Activated CD4-positive, alpha-beta memory T cell treated with anti-CD3 and anti-CD28 coated beads for 36 hours (primary cell): ENCODE measurements at places on chromosomes 13 and 19. TPM values are rescaled to one million over a fixed set of nuclear protein-coding genes. Genes with fewer than 3 reads are reported as not detected.

- peaks cover 30% of the 10 kb centered on the region for H3K4me1 ChIP-seq
- peak overlapping the region; percentile 72 for H3K4me3 ChIP-seq
- H3K27ac ChIP-seq: peak overlapping the region; percentile 64
These were observed 1.3 kb downstream of the BICRA start for GRCh38 chr19:47609906-47610894.

CLEC4G gene
- not detected for total RNA-seq

RXFP2 gene
- not detected for total RNA-seq

GRCh38 chr13:36357692-36358091 is 11.5 kb upstream of the SPART start:
- DNase-seq: no peak
- no peaks in the 10 kb centered on the region for H3K4me1 ChIP-seq
- no peaks in the 10 kb centered on the region for H3K36me3 ChIP-seq
- no peak overlapping the region for H3K4me3 ChIP-seq
- H3K27ac ChIP-seq: no peak overlapping the region
- peaks cover 2% of the 10 kb centered on the region for H3K27me3 ChIP-seq

DNA sequence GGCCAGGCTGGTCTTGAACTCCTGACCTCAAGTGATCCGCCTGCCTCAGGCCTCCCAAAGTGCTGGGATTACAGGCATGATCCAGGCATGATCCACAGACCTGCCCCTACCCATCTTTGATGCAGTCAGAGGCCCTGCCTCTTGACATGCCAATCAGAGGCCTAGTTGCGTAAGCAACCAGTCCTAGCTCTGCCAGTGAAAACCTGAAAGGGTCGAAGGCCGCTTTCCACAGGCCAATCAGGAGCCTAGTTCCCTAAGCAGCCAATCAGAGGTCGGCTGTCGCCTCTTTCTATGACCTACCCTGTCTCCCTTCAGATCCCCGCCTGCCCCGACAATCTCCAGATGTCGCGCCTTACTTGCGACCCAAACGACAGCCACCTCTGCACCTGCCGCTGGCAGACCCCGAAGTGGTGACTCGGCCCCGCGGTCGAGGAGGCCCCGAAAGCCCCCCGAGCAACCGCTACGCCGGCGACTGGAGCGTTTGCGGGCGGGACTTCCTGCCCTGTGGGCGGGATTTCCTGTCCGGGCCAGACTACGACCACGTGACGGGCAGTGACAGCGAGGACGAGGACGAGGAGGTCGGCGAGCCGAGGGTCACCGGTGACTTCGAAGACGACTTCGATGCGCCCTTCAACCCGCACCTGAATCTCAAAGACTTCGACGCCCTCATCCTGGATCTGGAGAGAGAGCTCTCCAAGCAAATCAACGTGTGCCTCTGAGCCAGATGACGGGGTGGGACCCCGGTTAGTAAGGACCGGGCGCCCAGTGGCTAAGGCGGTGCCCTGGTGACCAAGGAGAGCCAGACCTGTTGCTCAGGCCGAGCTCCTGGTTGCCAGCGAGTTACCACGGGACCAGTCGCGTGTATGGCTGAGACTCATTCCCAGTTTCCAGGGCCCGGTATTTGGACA is 6.3 kb downstream of the SYDE1 start:
- no peak overlapping the region for H3K27ac ChIP-seq
- no peak overlapping the region for H3K4me3 ChIP-seq
- no peak for DNase-seq
- peaks cover 1% of the 10 kb centered on the region for H3K27me3 ChIP-seq

ZNF540 gene
- total RNA-seq: 0.86 TPM

DNA sequence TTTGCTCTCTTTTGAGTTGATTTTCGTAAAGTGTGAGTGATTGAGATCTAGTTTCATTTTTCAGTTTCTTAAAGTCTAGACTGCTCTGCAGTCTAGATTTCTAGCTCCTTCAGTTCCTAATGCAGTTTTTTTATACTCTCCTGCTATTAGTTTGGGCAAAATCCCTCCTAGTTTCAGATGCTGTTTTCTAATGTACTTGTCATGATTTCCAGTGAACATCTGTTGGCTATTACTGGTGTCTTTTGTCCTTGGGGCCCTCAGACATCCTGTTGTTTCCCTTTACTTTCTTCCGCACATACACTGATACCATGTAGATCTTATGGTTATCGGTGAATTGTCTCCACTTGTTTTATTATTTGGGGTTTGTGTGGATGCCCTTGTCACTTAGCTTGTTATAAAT is 292.1 kb downstream of the TDRD3 start:
- no peaks in the 10 kb centered on the region for H3K36me3 ChIP-seq
- no peak overlapping the region for H3K27ac ChIP-seq
- no peak overlapping the region for H3K4me3 ChIP-seq
- H3K4me1 ChIP-seq: peaks cover 1% of the 10 kb centered on the region

- no peaks in the 10 kb centered on the region for H3K4me1 ChIP-seq
- DNase-seq: no peak
- H3K4me3 ChIP-seq: no peak overlapping the region
- no peaks in the 10 kb centered on the region for H3K36me3 ChIP-seq
- H3K27me3 ChIP-seq: peaks cover 5% of the 10 kb centered on the region
- no peak overlapping the region for H3K27ac ChIP-seq
These were observed 386.3 kb downstream of the KCTD12 start for GRCh38 chr13:76499891-76500290.

ZNF780A gene
- 17.3 TPM for total RNA-seq

NTF4 gene
- not detected for total RNA-seq

- no peaks in the 10 kb centered on the region for H3K4me1 ChIP-seq
- no peak overlapping the region for H3K27ac ChIP-seq
- no peak for DNase-seq
- no peaks in the 10 kb centered on the region for H3K27me3 ChIP-seq
These were observed 1.3 kb downstream of the PRR22 start for GRCh38 chr19:5782945-5783919.

- peaks cover 2% of the 10 kb centered on the region for H3K4me1 ChIP-seq
- H3K4me3 ChIP-seq: no peak overlapping the region
- no peak for DNase-seq
- H3K27ac ChIP-seq: no peak overlapping the region
- peaks cover 45% of the 10 kb centered on the region for H3K27me3 ChIP-seq
These were observed 9.5 kb downstream of the GPR32 start for GRCh38 chr19:50779504-50780457.

SIGLEC14 gene
- total RNA-seq: not detected

CGB3 gene
- total RNA-seq: not detected

ZGLP1 gene
- total RNA-seq: 2.0 TPM

GRCh38 chr13:87331178-87331577 is 340.0 kb upstream of the SLITRK5 start:
- DNase-seq: no peak
- no peak overlapping the region for H3K4me3 ChIP-seq
- H3K36me3 ChIP-seq: no peaks in the 10 kb centered on the region
- no peaks in the 10 kb centered on the region for H3K4me1 ChIP-seq
- H3K27ac ChIP-seq: no peak overlapping the region
- H3K27me3 ChIP-seq: no peaks in the 10 kb centered on the region

- no peak for DNase-seq
- H3K27ac ChIP-seq: no peak overlapping the region
- peaks cover 20% of the 10 kb centered on the region for H3K4me1 ChIP-seq
These were observed 1.7 kb downstream of the MAP3K10 start for GRCh38 chr19:40192758-40193586.

DNA sequence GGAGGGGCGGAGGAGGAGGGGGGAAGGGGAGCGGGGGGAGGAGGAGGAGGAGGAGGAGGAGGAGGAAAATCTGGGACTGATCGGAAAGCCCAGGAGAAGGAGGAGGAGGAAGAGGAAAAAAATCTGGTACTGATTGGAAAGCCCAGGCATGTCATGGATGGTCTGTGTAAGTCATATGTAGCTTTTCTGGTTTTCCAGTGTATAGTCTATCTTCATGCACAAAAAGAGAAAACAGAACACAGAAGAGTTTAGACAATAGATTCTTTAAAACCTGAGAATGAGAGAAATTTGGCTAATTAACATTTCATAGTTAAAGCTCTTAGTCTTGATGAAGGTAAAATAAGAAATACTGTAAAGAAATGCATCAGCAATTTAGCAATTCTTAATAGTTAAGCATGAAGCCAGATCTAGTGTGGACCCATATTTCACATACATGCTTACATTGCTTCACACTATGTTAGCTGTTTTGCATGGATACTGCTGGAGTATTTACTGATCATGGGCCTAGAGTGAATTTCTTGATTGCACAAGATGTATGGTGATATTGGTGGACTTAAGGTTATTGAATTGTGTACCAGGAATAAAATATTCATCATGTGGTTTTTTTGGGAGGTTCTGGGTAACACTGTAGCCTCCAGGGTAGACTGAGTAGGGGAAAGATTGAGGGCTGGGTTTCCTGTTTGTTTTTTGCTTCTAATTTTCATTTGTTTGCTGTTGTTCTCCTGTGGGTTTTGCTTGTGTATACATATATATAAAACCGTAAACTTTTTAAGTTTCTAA is 41.4 kb downstream of the SUCLA2 start:
- no peak overlapping the region for H3K4me3 ChIP-seq
- DNase-seq: no peak
- H3K4me1 ChIP-seq: no peaks in the 10 kb centered on the region
- peaks cover 73% of the 10 kb centered on the region for H3K36me3 ChIP-seq
- H3K27ac ChIP-seq: no peak overlapping the region
- no peaks in the 10 kb centered on the region for H3K27me3 ChIP-seq

DNA sequence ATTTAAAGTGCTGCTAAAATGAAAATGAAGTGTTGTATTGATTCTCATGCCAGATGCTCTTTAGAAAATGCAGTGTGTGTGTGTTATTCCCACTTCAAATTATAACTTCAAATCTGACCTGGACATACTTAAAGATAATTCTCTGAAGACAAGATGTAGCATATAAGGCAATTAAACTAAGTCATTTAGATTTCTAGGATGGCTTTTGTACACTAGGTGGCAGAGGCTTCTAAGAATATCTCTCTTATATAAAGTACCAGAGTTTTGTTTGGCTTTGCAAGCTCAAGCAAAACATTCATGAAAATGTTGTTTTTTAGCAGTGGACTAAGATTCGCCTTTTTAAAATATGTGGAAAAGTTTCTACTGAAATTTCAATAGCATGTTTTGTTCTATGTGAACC is 407.2 kb downstream of the GPC5 start:
- no peaks in the 10 kb centered on the region for H3K4me1 ChIP-seq
- H3K27me3 ChIP-seq: no peaks in the 10 kb centered on the region
- DNase-seq: no peak
- no peaks in the 10 kb centered on the region for H3K36me3 ChIP-seq
- no peak overlapping the region for H3K4me3 ChIP-seq
- no peak overlapping the region for H3K27ac ChIP-seq

- H3K27ac ChIP-seq: no peak overlapping the region
- H3K27me3 ChIP-seq: no peaks in the 10 kb centered on the region
- peaks cover 15% of the 10 kb centered on the region for H3K4me1 ChIP-seq
- H3K36me3 ChIP-seq: peaks cover 19% of the 10 kb centered on the region
- no peak for DNase-seq
These were observed 64.7 kb downstream of the DNAJC15 start for GRCh38 chr13:43088093-43088511.

GRCh38 chr13:113428871-113429607 is 24.2 kb downstream of the ADPRHL1 start:
- no peaks in the 10 kb centered on the region for H3K27me3 ChIP-seq
- H3K4me3 ChIP-seq: no peak overlapping the region
- H3K36me3 ChIP-seq: no peaks in the 10 kb centered on the region
- DNase-seq: no peak
- H3K4me1 ChIP-seq: no peaks in the 10 kb centered on the region
